ENCODE measurements at places on chromosomes 5 and 9.

DNA sequence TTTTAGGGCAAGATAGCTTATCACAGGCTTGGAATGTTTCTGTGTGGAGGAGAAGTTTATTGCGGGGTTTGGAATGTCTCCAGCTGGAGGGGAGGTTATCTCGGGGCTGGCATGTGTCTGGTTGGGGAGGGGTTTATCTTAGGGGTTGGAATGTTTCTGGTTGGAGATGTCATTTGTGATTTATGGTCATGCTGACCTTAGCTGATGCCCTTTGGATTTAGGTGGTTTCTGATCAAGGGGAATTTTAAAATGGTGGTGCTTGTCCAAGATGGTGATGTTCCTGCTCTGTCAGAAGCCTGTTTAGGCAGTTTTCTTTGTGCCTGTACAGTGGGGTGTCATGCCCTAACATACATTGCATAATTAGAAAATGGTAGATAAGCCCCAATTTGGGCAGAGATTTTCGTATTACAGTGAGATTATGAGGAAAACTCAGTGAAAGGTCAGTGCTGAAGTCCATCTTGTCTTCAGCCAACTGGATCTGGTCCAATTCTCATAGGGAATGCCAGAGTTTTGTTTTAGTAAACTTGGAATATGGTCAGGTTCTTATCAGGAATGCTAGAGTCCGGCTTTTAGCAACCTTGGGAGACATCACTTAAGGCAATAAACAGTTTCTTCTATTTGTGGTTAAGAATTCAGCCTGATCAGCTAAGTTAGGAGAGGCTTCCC is 14.3 kb downstream of the CDK20 start:
- no peak for DNase-seq

GRCh38 chr9:104860263-104860662 is 67.7 kb downstream of the ABCA1 start:
- no peak for DNase-seq

DNA sequence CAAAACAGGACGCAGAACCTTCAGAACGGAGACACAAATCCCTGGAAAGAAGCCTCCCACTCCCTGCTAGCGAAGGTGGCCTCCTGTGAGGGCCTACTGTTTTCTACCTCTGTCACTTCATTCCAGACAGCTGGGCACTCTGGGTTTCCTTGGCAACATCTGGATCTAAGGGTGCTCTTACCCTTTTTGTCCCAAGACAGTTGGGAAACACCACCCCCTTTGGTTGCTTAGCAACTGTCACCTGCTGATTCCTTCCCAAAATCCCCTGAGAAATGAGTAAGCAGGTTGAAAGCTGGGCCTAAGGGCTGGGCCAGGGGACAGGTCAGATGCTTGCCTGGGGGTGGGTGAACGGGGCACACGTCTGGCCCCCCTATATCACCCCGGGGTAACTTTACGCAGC is 29.4 kb downstream of the NANS start:
- DNase-seq, result peak; percentile 34

- no peak for DNase-seq
Observed at GRCh38 chr9:77960356-77961153, 71.1 kb downstream of the GNAQ start.

DNA sequence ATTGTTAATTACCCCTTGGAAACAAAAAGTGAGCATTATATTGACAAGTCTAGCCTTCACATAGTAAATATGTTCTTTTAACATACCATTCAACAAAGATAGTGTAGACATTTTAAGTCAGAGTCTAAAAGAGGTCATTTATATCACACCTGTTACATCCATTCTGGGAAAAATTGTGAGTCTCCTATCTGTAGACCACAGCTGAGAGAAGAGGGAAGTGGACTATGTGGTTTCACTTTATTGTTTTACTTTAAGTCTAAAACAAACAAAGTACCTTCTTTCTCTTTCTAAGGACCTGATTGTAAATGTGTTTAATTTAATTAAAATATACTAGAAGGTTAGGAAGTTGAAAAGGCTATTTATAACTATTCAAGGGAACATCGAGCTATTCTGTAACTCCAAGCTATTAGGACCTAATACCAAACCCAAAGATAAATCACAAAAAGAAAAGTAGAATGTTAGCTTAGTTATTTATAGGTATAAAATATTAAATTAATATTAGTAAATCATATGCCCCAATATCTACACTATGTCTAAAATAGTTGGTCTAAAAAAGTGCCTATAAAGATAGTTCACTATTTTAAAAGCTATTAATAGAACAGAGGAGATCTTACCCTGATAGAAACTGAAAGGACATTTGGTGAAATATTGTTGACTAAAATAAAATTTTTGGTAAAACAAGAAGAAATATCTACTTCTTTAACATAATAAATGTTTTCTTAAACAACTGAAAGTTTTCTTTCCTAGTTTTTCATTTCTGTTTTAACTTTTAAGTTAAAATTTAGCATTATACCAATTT is 134.9 kb downstream of the TMEM167A start:
- no peak for DNase-seq

DNA sequence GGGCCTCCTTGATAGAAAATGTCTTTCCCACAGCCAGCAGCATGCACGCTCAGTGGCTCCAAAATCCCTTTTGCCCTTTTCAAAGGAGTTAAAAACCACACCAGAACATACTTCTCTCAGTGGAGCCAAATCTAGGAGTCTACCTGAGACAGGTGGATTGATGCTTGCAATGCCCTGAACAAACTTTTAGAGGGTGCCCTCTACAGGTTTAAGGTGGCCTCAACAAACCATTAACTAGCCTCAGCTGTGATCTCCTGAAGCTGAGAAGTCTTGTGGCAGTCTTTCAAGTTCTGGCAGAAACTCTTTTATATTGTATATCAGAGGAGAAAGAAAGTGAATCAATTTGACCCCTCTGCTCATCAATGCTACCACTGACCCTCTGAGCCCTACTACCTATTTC is 125.4 kb downstream of the MED27 start:
- DNase-seq, result no peak

DNA sequence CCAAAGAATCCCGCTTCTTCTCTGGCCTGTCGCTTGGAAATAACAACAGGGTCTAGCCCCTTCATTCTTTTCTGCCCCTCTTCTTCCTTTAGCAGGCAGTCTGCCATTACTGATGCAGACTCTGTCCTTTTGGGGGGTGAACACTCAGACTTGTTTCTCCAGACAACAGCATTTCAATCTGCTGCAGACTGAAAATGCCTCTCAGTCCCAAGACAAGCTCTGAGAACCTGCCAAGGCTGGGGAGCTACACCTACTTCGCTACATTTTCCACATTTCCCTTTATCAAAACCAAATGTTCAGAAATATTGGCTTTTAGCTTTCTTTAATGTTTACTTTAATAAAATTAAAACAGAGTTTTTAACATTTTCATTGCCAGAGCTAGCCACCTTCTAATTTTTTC is 152.4 kb downstream of the MPDZ start:
- no peak for DNase-seq

DNA sequence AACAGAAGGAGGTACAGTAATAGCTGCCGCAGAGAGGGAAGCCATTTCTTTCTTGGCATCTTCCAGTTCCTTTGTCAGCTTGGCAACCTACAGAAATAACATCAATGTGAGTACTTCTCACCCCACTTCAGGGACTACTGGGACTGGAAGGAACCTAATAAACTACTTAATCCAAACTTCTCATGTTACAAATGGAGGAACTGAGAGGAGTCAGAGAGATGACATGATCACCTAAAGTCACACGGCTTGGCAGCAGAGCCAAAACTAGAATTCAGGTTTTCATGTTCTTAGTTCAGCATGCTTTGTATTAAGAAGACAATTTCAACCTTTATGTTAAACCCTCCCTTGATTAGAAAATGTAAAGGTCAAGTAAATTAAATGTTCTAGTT is 44.7 kb downstream of the DIAPH1 start:
- DNase-seq, result no peak

GRCh38 chr5:34494111-34494755 is 161.9 kb upstream of the RAI14 start:
- no peak for DNase-seq

- DNase-seq, result no peak
Observed at GRCh38 chr5:132322266-132322665, 28.1 kb downstream of the SLC22A4 start.

- no peak for DNase-seq
Observed at GRCh38 chr9:72826996-72827949, 125.6 kb downstream of the ALDH1A1 start.

DNA sequence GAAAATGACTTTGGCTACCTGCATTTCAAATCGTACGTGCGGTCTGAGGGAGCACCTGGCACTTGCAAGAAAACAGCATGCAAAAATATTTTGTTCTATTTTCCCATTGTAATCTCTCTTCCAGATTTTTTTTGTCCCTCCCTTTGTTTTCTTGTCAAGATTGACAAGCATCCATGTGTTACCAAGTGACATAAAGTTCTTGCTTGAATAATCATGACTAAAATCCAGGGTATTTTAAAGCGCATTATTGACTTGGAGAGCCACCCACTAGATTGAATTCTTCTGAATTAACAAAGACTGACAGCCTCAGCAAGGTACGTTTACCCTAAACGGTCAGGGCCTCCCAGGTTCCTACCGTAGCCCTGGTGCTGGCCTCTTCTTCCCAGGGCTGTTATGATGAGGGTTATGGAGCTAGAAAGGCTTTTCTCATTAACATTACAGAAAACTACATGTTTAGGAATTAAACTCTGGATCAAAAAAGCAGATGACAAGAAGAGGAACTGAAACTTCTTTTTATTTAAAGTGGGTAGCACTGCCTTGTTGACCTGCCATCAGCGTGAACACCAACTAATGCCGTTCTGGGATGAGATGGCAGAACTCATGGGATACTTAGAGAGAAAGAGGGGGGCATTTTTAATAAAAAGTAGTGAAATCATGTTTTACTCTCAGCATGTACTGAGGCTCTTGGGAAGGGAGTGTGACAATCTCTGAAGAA is 297.0 kb downstream of the EFNA5 start:
- DNase-seq, result no peak

DNA sequence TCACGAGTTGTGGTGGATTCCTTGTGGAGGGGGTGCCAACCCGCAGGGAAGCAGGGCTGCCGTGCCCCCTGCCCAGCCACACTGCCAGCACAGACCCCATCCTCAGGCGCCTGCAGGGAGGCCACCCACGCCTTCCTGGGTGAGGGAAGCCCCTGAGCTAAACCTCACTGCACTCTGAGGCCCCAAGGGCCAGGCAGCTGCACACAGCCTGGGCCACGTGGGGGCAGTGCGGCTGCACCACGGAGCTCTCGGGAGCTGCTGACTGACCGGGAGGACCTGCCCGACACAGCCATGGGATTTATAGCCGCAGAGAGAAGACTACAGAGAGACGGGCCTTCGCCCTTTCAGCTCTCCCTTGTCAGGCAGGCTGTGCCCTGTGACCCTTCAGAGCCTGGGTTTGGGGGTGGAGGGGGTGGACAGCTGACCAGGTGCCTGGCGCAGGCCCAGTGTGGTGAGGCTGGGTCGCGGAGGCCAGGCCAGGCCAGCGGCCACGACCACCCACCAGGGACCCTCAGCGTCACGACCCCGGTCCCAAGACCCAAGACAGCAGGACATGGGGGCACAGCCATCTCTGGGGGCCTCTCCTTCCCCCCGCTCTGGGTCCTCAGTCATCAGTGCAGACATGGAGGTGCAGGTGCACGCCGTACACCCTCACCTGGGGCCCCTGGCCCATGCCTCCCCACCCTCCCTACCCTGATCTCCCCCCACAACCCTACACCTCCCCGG is 4.3 kb upstream of the AHRR start:
- DNase-seq, result no peak

DNA sequence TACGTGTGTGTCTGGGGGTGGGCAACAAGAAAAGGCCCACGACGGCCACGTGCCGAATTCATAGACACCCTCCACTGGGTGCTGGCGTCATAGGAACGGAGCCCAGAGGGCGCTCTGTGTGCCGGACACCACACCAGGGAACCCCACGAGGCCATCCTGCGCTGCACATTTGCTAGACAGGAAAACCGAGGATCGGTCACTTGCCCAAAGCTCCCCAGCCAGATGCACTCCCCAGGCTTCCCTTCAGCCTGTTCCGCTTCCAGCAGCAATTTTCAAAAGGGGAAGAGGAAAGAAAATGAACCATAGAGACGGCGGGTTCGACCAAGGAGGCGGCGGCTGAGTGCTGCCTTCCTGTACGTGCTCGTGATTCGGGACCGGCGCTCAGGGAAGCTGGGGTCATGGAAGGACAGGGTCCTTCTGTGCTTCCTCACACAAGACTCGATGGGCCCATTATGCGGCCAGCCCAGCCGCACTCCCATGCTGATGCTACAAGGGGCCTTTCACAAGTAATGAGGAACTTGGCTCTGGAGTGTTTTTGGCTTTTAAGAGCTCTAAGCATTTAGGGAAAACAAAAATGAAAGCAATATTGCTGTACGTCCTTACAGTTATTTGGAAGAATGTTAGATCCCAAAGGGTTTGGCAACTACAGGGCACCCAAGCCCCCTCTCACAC is 124.6 kb upstream of the SARDH start:
- DNase-seq, result no peak

- no peak for DNase-seq
Observed at GRCh38 chr9:92224177-92224576, 69.3 kb downstream of the IARS1 start.

GRCh38 chr9:19768798-19769197 is 20.0 kb downstream of the SLC24A2 start:
- DNase-seq, result no peak

DNA sequence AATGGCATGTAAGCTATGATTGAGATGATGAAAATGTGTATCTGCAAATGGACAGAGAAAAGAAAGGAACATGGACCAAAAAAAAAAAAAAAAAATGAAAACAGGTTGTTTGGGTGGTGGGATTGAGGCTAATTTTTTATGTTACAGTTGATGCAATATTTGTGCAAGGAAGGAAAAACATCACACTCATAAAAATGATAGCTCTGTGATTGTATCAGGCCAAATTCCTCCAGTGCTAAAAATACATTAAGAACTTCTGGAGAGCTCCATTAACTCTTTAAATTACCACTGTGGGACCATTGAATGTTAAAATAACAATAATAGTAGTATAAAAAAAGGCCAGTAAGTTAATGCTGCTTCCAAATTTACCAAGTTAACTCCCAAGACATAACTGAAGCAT is 79.5 kb upstream of the MSX2 start:
- no peak for DNase-seq

GRCh38 chr5:136070486-136071285 is 41.9 kb downstream of the TGFBI start:
- peak; percentile 36 for DNase-seq

DNA sequence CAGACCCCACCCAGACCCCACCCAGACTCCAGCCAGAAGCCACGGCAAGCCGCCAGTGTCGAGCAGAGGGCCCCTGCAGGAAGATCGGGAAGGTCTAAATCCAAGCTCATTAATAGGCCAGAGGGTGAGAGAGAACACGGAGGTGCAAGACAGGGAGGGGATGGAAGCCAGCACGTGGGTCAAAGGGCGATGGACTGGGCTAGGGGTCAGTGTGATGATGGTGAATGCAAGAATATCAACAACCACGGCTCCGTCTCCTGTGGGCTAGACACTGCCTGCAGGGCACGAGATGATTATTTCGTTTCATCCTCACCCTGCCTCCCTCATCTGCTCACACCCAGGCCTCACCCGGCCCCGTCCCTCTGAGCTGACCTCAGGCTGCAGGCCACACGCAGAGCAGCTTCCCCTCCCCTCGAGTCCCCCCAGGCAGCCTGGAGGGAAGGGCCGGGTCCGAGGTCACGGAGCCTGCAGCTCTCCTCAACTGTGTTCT is 122.0 kb downstream of the COL23A1 start:
- no peak for DNase-seq
